Nucleus accumbens (tissue), 56 donors: ENCODE measurements at places on chromosomes 5 and 9.

DNA sequence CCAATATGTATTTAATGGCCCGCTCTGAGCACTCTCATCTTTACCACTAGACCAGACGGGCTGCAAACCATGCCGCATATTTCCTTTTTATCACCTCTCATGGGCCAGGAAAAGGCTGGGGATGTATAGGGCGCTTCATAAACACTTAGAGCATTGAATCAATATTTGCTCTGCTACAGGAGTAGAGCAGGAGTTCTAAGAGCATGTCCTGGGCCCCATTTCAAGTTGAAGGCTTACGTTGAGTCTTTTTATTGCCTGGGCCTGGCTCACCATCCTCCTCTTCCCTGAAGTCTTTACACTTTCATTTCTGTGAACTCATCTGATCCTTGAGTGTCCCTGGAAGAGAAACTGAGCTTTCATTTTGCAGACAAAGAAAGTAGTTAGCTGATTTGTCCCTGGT, 112.4 kb downstream of the FSTL4 start:
- no peak for DNase-seq

GRCh38 chr9:117249799-117250198, 165.1 kb downstream of the ASTN2 start:
- no peak for DNase-seq

DNA sequence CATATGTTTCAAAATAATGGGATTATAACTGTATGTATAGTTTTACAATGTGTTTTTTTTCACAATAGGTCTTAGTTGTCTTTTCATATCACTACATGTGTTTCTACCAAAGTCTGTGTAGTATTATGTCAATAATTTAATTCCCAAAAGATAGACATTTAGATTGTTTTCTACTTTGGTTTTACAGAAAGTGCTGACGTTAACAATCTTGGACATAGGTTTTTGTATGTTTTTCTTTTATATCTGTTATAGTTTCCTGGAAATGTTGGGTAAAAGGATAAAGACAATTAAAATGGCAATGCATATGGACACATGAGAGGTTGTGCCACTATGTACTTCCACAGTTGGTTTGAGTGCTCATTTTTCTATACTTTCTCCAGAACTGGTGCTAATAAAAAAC, 15.2 kb downstream of the TMEFF1 start:
- DNase-seq = no peak

DNA sequence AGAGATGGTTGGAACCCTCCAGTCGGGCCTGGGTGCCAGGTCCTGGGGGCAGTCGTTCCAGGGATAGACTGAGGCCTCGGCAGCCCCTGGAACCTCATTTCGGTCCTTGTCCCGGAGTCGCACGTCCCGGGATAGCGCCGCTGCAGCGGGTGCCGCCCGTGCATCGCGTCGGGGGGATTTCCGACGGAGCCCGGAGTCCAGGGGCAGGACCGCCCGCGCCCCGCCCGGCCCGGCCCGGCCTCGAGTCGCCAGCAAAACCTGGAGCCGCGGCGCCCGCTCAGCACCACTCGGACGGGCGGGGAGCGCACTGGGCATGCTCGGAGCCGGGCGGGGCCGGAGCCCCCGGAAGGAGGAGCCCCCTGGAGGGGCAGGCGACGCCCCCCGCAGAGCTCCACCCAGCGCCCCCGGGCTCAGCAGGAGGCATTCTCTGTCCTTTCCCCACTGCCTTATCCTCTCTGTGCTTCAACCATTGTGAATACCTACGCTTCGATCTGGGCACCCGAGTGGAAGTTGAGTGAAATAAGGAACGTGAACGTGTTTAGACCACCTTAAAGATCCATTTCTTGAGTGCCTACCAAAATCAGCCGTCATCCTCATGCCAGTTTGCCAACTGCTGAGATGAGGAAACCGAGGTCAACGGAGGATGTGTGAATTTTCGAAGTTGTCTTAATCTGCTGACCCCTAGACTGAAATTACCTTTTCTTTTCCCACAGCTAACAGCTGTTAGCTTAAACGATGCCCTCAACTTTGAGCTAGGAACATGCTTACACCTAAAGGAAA, 1.7 kb upstream of the PTPN3 start:
- DNase-seq = no peak

DNA sequence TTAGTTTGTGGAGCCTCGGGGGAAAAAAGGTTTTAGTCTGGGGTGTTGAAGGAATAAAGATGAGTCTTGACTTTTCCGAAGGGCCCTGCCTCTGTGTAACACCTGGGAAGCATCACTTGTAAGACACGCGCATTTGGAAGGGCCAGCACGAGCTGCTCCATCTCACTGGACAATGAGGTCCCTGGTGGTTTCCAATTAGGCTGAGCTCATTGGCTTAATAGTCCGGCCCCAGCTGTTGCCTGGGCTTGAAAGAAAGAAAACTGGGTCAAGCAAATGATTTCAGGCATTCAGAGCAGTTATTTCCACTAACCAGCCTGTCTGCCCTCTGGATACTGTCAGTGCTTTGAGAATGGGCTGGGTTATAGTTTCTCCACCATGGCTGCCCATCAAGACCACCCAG, 64.5 kb downstream of the NSUN2 start:
- DNase-seq = no peak

- DNase-seq = no peak
Observed at GRCh38 chr5:65702036-65702435, 19.9 kb downstream of the SGTB start.

- DNase-seq = no peak
Observed at GRCh38 chr9:114289106-114289505, 33.8 kb upstream of the ORM1 start.
